ENCODE measurements at places on chromosomes 6 and 20.

DNA sequence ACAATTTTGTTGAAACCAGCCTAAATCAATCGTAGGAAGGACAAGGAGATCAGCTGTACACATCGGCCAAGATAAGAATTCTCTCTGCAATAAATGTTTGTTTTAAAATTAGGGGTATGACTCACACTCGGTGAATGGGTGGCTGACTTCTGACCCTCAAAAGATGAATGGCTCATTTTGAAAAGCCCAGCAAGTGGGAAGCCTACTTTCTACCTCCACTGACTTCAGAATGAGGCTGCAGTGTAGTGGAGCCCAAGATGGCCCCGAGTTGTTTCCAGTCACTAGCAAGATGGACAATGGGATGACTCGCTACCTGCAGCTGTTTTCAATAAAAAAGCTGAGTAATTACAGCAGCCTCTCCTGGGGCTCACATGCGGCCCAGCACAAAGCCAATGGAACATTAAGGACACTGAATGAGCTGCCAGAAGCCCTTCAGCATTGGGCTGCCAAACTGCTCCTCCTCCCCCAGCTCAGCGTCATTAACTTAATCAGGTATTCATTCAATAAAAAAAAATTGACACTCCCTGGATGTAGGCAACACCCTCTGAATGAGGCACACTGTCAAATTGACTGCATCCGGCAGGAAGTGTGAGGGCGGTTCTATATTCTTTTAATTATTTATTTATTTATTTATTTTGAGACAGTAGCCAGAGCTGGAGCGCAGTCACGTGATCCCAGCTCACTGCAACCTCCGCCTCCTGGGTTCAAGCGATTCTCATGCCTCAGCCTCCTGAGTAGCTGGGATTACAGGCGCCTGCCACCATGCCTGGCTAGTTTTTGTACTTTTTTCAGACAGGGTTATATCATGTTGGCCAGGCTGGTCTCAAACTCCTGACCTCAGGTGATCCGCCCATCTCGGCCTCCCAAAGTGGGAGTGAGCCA, 107.3 kb downstream of the GMPR start:
- DNase-seq = no peak

DNA sequence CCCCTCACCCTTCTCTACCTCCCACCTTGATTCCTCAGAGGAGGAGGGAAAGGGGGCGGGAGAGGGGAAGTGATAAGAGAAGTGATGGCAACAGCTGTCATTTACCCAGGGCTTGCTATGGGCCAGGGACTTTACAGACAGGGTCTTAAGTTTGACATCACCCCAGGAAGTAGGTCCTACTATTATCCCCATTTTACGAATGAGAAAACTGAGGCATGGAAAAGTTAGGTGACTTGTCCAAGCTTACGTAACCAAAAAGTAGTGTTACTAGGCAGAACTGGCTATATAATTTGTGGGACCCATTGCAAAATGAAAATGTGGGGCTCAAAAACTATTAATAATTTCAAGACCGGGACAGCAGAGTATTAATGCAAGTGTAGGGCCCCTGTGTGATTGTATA, 10.5 kb upstream of the FANCE start:
- no peak for DNase-seq

DNA sequence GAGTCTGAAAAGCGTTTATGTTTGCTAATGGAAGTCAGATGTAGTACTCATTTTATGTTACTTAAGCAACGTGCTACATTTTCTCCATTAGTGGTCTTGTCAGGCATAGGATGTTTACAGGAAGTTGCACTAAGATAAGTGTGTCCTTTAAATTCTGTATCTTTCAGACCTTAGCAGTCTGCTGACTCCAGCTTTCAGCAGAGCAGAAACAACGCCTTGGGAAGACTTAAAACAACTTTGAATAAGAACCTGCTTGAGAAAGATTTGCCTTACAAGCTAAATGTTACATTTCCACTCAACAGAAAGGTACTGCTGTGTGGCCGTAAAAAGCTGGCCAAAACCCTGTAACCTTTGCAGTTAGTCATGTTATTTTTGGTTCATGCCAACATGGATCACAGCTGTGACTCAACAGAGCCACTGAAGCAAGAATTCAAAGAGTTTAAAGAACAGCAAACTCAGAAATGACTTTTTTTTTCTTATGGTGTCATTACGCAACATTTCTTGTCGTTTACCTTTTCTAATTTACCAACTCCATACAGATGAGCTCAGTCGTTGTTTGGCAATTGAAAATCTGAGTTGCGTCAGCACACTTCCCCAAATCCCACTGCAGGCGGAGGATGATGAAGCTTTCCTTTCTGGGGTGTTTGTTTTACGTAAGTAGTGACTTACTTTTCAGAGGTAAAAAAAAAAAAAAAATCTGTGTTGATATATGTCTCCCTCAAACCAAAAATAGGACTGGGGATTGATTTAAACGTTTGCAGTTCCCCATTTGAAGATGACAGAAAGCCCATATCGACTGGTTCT, 27.9 kb upstream of the BMP6 start:
- no peak for DNase-seq

DNA sequence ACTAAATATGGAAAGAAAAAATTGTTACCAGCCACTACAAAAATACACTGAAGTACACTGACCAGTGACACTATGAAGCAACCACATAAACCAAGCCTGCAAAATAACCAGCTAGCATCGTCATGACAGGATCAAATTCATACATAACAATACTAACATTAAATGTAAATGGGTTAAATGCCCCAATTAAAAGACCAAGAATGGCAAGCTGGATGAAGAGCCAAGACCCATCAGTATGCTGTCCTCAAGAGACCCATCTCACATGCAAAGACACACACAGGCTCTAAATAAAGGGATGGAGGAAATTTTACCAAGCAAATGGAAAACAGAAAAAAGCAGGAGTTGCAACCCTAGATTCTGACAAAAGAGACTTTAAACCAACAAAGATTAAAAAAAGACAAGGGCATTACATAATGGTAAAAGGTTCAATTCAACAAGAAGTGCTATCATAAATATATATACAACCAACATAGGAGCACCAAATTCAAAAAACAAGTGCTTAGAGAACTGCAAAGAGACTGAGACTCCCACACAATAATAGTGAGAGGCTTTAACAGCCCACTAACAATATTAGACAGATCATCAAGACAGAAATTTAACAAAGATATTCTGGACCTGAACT, 104.8 kb downstream of the HACE1 start:
- DNase-seq = no peak

DNA sequence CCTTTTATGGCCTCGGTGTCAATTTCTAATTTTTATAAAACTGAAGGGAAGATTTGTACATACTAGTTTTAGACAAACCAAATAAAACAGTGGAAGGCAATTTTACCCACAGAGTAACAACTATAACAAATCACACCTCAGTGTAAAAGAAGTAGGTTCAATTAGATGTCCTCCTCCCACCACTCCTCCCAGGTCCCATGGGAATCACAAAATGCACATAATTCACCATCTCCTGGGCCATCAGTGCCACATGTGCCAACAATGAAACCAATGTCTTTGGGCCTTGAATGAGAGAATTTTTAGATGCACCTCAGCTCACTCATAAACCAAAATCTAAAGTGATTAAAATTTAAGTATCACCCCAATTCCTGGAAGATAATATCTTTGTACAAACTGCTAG, 267.8 kb downstream of the BTBD9 start:
- no peak for DNase-seq

GRCh38 chr20:32206760-32207625, 550 bp downstream of the PLAGL2 start:
- no peak for DNase-seq

GRCh38 chr6:68728159-68728979, 93.3 kb downstream of the ADGRB3 start:
- no peak for DNase-seq

DNA sequence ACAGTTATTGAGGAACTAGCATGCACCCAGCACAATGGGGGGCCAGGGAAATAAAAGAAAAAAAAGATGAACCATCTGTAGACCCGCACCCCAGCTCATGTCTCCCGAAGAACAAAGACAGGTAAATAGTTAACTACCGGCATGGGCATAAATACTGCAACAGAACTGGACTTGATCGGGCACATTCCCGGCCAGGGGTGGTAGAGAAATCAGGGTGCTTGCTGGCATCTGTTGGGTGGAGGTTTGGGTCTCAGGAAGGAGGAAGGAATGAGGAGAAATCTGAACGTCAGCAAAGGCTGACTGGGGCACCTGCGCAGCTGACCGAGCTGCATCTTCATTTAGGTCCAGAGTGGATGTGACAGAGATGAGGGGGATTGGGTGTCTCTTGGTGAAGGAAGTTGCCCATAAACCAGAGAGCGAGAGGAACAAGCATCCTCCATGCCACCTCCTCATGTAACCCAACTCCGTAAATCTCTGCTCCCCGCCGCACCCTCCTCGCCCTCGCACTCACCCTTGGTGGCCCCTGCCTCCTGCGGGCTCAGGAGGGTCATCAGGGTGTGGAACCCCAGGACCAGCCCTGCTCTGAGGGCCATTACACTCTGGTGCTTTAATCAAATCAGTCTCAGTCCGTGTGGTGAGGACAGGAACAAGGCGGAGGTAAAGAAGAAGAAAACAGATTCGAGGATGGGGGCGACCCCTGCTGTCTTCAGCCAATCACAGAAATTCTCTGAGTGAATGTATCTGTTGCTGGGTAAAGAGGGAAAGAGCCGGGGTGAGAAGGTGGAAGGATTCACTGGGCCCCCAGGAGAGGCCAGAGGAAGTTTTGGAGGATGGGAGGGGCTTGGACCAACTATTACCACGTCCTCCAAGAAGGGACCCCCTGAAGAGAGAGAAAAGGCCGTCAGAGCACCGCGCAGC, at the start of gene HLA-DOA:
Gene HLA-DOA, minus strand, starts transcription at position 648 of the 918 bp plus-strand sequence.
- peak; percentile 75 for DNase-seq
